T-helper 17 cell (primary cell): ENCODE measurements at places on chromosomes 3 and 15. TPM values are rescaled to one million over a fixed set of nuclear protein-coding genes. Genes with fewer than 3 reads are reported as not detected.

The AP2M1 gene
- total RNA-seq = 120 TPM

The CIB2 gene
- total RNA-seq = 0.65 TPM

The PLCB2 gene
- total RNA-seq = 228 TPM

The RHOV gene
- 0.18 TPM for total RNA-seq

The CCR3 gene
- 0.37 TPM for total RNA-seq

The TLE3 gene
- total RNA-seq = 115 TPM

The HYAL1 gene
- total RNA-seq = 0.44 TPM

The ZBTB47 gene
- total RNA-seq = 0.89 TPM

GRCh38 chr3:183844606-183845005 is 19.2 kb upstream of the MAP6D1 start:
- no peak for DNase-seq

DNA sequence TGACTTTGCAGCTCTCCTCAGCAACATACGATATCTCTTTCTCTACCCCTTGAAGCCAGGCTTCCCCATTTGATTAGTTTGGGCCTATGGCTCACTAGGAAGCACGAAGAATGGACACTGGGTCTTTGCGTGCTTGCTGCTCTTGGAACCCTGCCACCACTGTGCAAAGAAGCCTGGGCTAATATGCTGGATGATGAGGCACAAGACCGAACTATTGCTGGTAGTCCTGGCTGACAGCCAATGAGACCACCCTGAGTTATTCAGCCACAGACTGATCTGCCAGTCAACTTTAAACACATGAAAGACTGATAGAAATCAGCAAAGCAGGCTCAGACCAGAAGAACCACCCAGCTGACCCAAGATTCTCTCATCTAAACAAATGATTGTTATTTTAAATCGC is 250.3 kb downstream of the CBLB start:
- DNase-seq = no peak

- no peak for DNase-seq
Measured at GRCh38 chr3:20458994-20459716, 273.1 kb upstream of the SGO1 start.

DNA sequence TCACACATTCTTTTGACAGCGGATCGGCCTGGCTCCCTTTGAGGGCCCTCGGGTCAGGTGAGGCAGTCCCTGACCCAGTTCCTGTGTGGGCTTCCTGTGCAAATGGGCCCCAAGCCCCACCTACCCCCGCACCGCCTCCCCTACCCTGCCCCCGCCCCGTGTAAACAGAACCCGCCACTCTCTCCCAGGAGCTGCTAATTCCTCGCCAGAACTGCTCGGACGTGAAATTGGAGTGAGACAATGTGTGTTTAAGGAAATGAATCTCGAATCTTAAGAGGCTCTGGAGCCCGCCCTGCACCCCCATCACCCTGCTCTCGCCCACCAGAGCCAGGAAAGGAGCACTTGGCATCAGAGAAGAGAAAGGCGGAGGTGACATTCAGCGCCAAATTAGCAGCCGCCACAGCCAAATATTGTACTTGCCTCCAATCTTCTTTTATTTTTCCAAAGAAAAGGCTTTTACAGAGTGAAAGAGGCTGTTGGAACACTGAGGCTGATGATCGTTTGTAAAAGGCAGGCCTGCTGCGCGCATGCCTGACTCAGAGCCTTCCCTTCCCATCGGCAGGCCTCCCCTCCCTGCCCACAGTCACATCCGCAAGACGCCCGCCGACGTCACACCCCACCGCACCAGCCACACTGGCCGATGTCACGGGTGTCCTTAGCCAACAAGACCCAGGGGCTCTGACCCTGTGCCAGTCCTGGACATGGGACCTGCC is 53.1 kb downstream of the CACNA2D2 start:
- peak; percentile 35 for DNase-seq

DNA sequence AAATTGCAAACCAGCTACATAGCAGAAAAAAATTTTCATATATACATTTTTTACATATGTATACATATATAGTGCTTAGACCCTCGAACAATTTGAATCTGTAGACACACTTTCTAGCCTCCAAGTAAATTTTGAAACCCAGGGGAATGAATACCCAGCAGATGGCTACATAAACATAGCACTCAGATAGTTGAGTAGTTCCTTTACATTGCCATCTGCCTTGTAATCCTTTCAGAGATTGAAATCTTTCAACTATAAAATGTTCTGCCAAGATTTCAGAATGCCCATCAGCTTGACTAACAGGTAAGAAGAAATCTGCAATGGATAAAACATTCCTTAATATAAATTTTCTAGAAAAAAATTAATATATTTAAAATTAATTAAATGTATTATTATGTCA is 1333.5 kb upstream of the CADM2 start:
- no peak for DNase-seq

GRCh38 chr3:99023590-99024192 is 122.2 kb upstream of the DCBLD2 start:
- no peak for DNase-seq

- no peak for DNase-seq
Measured at GRCh38 chr3:184235381-184236032, 6.1 kb downstream of the VWA5B2 start.

GRCh38 chr3:10177737-10178136 is 13.0 kb downstream of the IRAK2 start:
- no peak for DNase-seq

GRCh38 chr15:94470492-94470891 is 239.1 kb downstream of the MCTP2 start:
- DNase-seq = no peak

GRCh38 chr15:25095179-25095578 is 140.4 kb downstream of the SNRPN start:
- no peak for DNase-seq

GRCh38 chr3:158111861-158112260 is 2.0 kb downstream of the RSRC1 start:
- no peak for DNase-seq

- no peak for DNase-seq
Measured at GRCh38 chr3:18245721-18246120, 179.4 kb downstream of the SATB1 start.

GRCh38 chr15:100061944-100062343 is 279.8 kb downstream of the ADAMTS17 start:
- no peak for DNase-seq

DNA sequence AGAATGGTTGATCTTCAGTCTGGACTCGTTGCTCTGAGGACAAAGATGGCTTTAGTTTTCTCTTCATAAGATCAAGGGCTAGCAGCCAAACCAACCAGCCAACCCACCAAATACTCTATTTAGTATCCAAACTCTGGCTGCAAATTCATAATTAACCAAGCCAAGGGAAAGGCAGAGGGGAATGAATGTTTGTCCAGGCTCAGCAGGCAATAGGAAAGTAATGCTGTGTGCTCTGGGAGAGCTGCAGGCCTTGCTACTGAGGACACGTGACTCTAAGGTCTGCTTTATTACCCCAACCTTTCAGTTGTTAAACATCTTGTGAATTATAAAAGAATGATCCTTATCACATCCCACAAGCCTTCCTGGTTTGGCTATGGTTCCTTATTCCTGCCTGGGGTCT is 52.3 kb upstream of the GALNT15 start:
- DNase-seq = no peak

DNA sequence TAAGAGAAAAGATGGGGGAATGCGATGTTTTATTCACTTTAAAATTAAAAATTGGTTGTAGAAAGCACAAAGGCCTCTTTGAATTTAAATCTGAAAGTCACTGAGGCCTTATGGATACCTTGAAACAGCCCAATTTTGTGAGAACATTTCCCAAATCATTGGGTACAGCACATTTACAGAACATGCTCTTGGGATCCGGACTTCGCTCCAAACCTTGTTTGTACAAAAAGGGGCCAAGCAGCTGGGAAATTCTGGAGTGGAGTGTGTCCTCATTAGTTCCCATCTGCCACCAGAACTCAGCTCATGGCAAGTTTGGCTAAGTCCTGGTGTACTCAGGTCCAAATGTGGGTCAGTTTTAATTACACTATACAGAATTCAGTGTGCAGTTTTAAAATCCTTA is 254.2 kb downstream of the ZBTB20 start:
- DNase-seq = no peak

- DNase-seq = no peak
Measured at GRCh38 chr15:85035980-85036379, 54.3 kb downstream of the PDE8A start.

GRCh38 chr3:158789592-158789991 is 12.3 kb upstream of the MFSD1 start:
- no peak for DNase-seq

GRCh38 chr3:120111898-120112297 is 17.7 kb upstream of the GSK3B start:
- no peak for DNase-seq

- no peak for DNase-seq
Measured at GRCh38 chr3:149224736-149225594, 3.3 kb upstream of the CP start.

DNA sequence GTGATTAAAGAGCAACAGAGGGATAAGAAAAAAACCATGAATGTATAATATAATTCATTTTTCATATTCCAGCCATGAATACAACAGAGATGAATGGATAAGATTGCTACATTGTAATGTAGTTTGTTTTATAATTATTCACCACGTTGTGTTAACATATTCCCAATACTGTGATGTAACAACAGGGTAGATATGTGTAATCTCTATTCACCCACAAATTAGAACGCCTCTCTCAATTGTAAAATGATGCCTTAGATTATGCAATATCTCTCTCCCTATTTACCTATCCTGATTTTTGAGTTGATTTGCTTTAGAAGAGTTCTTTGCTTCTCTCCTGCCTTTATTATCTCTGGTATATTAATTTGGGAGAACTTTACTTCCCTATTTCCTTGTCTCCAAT is 193.6 kb downstream of the AGBL1 start:
- no peak for DNase-seq

- DNase-seq = no peak
Measured at GRCh38 chr3:52532517-52532837, 1.2 kb downstream of the NT5DC2 start.

- no peak for DNase-seq
Measured at GRCh38 chr15:71223516-71223915, 108.2 kb downstream of the THSD4 start.
